ENCODE measurements at places on chromosomes 4 and X. TPM values are rescaled to one million over a fixed set of nuclear protein-coding genes. Genes with fewer than 3 reads are reported as not detected.

GRCh38 chrX:10050481-10050880 is 83.3 kb downstream of the CLDN34 start:
- DNase-seq, result no peak

- no peak for DNase-seq
These were observed 298.7 kb upstream of the CLNK start for GRCh38 chr4:10983268-10983667.

GRCh38 chr4:47213971-47214370 is 182.6 kb downstream of the GABRB1 start:
- no peak for DNase-seq

Gene RPS6KA6
- 1.4 TPM for polyA plus RNA-seq

GRCh38 chr4:153228512-153229140 is 24.4 kb downstream of the TRIM2 start:
- no peak for DNase-seq

- DNase-seq, result no peak
These were observed 144.0 kb downstream of the ADAM29 start for GRCh38 chr4:175062183-175062592.

DNA sequence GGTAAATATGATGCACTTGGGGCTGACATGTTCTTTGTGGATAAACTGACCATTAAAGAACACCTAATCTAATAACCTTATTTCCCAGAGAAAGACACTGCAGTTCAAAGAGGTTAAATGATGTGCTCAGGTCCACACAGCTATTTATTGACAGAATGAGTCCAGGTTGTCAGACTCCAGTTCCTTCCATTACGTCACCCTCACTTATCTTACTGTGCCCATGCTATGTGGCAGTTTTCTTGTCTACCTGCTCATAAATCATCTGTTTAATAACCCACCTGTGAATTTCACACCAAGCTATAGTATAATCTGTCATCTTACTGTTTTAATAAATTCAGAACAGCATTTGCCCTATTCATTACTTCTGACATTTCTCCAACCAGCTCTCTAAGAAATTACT is 36.7 kb downstream of the QRFPR start:
- DNase-seq, result no peak
